ENCODE measurements at places on chromosomes 11 and 22.

- no peak for DNase-seq
These were observed 635.5 kb upstream of the CCDC90B start for GRCh38 chr11:83921447-83922192.

DNA sequence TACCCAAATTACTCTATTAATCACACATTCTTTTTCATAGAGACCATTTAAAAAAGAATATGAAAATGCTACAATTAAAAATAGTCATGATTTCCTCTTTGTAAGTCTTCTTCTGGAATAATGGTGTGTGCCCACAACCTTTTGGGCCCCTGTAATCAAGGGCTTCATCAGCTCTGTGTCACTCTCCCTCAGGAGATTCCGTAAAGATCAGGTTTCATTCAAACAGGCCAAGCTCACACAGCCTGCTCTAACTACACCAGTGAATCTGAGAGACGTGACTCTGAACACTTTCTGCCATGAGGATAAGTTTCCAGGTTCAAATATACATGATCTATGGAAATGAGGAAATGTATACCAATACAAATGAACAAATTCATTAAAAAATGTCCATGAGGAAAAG lies 9.5 kb downstream of the DRICH1 start:
- DNase-seq, result no peak

DNA sequence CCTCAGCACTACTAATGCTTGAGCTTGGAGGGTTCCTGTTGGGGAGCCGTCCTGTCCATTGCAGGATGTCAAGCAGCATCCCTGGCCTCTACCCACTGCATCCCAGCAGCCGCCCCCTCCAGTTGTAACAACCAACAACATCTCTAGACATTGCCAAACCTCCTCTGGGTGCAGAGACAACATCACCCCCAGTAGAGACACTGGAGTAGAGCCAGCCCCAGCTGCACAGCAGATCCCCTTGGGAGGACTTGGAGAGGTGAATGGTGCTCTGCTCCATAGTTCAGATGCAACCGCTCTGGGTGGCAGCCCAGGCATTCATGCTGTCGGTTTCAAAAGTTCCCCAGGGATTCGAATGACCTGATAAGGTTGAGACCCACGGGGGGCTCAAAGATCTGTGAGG lies 259.0 kb downstream of the MN1 start:
- no peak for DNase-seq

GRCh38 chr11:11416917-11417316 lies 63.9 kb upstream of the CSNK2A3 start:
- DNase-seq, result peak; percentile 69

- DNase-seq, result no peak
These were observed 186.9 kb downstream of the DDX10 start for GRCh38 chr11:108851781-108852180.

Measured in RCC 7860 (cell line).